ENCODE measurements at places on chromosomes 1 and 21. TPM values are rescaled to one million over a fixed set of nuclear protein-coding genes. Genes with fewer than 3 reads are reported as not detected.

DNA sequence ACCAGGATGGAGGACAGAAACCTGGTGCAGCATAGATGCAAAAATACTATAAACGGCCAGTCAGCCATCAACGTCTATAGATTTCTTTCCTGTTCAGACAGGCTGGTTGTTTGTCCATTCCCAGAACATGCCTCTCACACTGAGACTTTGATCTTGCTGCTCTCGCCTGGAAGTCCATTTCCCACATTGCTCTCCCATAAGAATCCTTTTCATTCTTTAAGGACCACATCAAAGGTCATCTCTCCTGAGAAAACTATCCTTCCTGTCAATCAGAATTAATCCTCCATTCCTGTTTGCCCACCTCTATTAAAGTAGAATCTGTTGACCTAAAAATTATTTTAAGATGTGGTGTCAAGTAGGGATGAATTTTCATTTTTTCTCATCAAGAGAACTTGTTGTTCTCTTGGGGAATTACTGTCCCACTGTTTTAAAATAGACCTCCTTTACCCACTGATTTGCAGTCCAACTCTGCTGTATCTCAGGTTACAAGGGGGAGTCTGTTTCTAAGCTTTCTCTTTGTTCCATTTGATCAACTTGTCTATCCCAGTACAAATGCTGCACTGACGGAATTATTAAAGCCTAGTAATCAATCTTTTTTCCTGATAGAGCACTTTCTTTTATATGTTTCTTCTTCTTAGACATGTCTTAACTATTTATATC is 172.7 kb downstream of the PATJ start:
- no peak overlapping the region for H3K27ac ChIP-seq
- H3K36me3 ChIP-seq, result no peaks in the 10 kb centered on the region
- H3K4me1 ChIP-seq, result peaks cover 5% of the 10 kb centered on the region
- no peak overlapping the region for H3K4me3 ChIP-seq
- no peaks in the 10 kb centered on the region for H3K27me3 ChIP-seq

DNA sequence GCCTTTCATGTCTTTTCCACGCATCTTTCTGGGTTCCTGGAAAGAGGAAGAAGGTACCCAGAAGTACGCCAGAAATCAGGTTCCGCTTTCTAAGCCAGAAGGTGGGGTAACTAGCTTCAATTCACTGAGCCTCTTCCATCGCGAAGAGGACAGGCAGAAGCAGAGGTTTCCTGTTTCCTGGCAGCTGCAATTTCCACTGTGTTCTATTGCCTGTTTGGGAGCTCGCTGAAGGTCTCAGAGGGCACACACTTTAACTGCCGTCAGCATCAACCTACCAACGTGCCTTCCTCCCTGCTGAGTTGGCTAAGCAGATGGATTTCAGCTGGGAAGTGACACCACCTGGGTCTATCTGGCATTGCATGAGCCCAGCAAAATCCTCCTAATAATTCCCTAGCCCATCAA is 10.0 kb downstream of the NCF2 start:
- H3K27ac ChIP-seq, result no peak overlapping the region
- H3K36me3 ChIP-seq, result no peaks in the 10 kb centered on the region
- DNase-seq, result no peak
- H3K4me3 ChIP-seq, result no peak overlapping the region

DNA sequence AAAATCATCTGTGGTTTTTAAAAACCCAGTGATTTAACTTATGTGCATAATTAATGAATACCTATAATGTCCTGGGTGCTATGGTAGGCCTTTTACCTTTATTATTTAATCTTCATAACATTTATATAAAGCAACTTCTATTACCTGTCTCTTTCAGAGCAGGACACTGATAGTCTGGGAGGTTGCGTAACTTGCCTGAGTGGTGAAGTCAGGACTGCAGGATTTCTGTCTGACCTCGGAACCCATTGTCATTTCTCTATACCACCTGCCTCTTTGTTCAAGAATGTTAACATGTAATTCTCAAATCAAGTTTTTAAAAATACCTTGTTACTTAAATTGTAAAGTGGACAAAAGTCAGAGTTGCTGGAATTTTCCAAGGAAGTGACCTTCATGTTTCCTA is 41.0 kb upstream of the BACH1 start:
- no peak for DNase-seq
- H3K4me1 ChIP-seq, result no peaks in the 10 kb centered on the region
- H3K27ac ChIP-seq, result no peak overlapping the region
- no peaks in the 10 kb centered on the region for H3K27me3 ChIP-seq

- no peak overlapping the region for H3K4me3 ChIP-seq
- H3K27me3 ChIP-seq, result peaks cover 5% of the 10 kb centered on the region
- DNase-seq, result no peak
- H3K36me3 ChIP-seq, result no peaks in the 10 kb centered on the region
Observed at GRCh38 chr1:67589519-67590233, 95.3 kb upstream of the GADD45A start.

GRCh38 chr1:40921981-40922677 is 57.4 kb upstream of the CTPS1 start:
- no peaks in the 10 kb centered on the region for H3K36me3 ChIP-seq
- no peak overlapping the region for H3K4me3 ChIP-seq
- H3K4me1 ChIP-seq, result peaks cover 5% of the 10 kb centered on the region
- H3K27me3 ChIP-seq, result no peaks in the 10 kb centered on the region
- DNase-seq, result no peak
- H3K27ac ChIP-seq, result no peak overlapping the region

The KCNH1 gene
- total RNA-seq, result 7.8 TPM

- H3K27me3 ChIP-seq, result no peaks in the 10 kb centered on the region
- no peaks in the 10 kb centered on the region for H3K36me3 ChIP-seq
- H3K4me3 ChIP-seq, result no peak overlapping the region
- peaks cover 3% of the 10 kb centered on the region for H3K4me1 ChIP-seq
Observed at GRCh38 chr1:14500041-14500440, 98.4 kb upstream of the KAZN start.

The FAM167B gene
- total RNA-seq, result 2.5 TPM

DNA sequence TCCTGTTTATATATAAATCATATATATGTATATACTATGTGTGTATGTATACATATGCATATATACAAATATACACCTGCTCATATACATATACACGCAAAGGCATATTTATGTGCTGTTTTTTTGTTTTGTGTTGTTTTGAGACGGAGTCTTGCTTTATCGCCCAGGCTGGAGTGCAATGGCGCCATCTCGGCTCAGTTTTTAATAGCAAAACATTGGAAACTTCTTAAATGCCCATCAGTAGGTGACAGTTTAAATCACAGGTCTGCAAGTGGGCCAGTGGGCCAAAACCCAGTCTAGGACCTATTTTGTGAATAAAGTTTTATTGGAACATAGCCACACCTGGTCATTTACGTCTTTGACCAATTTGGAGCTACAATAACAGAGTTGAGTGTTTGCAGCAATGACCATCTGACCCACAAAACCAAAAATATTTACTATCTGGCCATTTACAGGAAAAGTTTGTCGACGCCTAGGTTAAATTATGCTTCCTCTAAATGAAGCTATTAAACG is 132.3 kb downstream of the TOMM20 start:
- peaks cover 2% of the 10 kb centered on the region for H3K36me3 ChIP-seq
- peaks cover 5% of the 10 kb centered on the region for H3K27me3 ChIP-seq
- peaks cover 5% of the 10 kb centered on the region for H3K4me1 ChIP-seq
- H3K4me3 ChIP-seq, result no peak overlapping the region
- H3K27ac ChIP-seq, result no peak overlapping the region

DNA sequence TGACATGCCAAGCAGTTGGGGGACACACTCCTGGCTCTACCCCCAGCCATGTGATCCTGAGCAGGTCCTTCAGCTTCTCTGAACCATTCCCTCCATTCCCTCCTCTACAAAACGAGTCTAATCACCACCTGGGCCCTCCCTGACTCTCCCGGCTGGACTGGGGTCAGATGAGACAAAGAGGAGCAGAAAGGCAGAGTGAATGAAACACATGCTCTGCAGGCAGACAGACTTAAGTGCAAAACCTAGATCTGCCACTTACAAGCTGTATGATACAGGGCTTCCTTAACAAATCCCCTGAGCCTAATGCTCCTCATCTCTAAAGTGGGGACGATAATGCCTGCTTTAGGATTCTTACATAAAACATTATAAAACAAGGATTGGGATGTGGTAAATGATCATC is 17.3 kb downstream of the RIMS3 start:
- peaks cover 26% of the 10 kb centered on the region for H3K4me1 ChIP-seq
- H3K36me3 ChIP-seq, result no peaks in the 10 kb centered on the region
- H3K4me3 ChIP-seq, result peak overlapping the region; percentile 67
- H3K27me3 ChIP-seq, result peaks cover 3% of the 10 kb centered on the region

The RASAL2 gene
- total RNA-seq, result 12.4 TPM

DNA sequence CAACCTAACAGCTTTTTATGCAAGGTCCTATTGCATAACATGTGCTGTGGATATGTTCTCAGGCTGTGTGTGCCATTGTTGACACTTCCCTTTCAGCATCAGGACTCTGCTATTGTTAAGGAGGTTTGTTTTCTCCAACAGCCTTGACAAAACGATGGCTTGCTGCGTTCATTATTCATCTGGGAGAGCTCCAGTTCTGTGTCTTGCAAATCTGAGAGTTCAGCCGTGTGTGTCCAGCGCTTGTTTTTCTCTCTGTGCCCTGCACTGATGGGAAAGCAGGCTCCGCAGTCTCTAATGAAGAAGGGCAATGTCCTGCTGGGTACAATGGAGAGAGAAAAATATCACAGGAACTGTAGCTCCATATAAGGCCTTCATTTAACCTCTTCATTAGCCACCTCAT is 63.7 kb downstream of the CLDN17 start:
- H3K27ac ChIP-seq, result no peak overlapping the region
- H3K27me3 ChIP-seq, result no peaks in the 10 kb centered on the region
- H3K36me3 ChIP-seq, result no peaks in the 10 kb centered on the region
- no peak overlapping the region for H3K4me3 ChIP-seq
- H3K4me1 ChIP-seq, result no peaks in the 10 kb centered on the region

GRCh38 chr1:11364170-11364569 is 91.2 kb downstream of the UBIAD1 start:
- H3K27ac ChIP-seq, result no peak overlapping the region
- peaks cover 20% of the 10 kb centered on the region for H3K4me1 ChIP-seq
- peaks cover 14% of the 10 kb centered on the region for H3K27me3 ChIP-seq

- H3K4me1 ChIP-seq, result peaks cover 32% of the 10 kb centered on the region
- H3K27ac ChIP-seq, result peak overlapping the region; percentile 80
- H3K36me3 ChIP-seq, result no peaks in the 10 kb centered on the region
- H3K27me3 ChIP-seq, result peaks cover 2% of the 10 kb centered on the region
- peak overlapping the region; percentile 72 for H3K4me3 ChIP-seq
Observed at GRCh38 chr1:37255868-37256267, 218.5 kb upstream of the ZC3H12A start.

DNA sequence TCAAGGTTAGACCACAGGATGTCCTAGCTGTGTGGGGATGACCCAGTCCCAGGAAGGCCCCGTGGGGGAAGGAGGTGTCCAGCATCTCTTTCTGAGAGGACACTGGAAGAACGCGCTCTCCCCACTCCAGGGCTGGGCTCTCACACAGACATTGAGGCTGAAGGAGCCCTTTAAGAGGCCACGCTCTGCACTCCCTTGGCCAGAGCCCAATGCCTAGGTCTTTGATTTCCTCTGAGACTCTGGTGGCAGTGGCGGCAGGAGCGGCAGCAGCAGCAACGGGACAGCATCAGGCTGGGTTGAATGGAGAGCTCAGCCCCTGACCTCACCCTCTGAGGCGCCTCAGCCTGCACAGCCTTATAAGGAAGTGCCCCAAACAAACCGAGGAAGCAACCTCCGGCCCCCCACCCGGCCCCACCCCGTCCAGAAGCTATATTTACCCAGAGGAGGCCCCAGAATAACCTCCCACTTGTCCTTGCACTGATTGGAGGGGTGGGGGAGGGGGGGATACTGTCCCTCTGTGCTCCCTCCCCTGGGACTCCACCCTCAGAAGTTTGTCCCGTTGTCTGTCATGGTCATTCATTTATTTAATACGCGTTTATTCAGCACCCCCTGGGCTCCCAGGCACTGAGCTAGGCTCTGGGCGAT is 12.3 kb downstream of the NES start:
- H3K4me1 ChIP-seq, result peaks cover 54% of the 10 kb centered on the region
- H3K27ac ChIP-seq, result peak overlapping the region; percentile 83
- peak overlapping the region; percentile 65 for H3K4me3 ChIP-seq
- no peak for DNase-seq

GRCh38 chr1:232435729-232436128 is 194.2 kb downstream of the SIPA1L2 start:
- H3K4me3 ChIP-seq, result no peak overlapping the region
- peaks cover 2% of the 10 kb centered on the region for H3K27me3 ChIP-seq
- peak overlapping the region; percentile 12 for H3K27ac ChIP-seq
- H3K4me1 ChIP-seq, result peaks cover 9% of the 10 kb centered on the region

DNA sequence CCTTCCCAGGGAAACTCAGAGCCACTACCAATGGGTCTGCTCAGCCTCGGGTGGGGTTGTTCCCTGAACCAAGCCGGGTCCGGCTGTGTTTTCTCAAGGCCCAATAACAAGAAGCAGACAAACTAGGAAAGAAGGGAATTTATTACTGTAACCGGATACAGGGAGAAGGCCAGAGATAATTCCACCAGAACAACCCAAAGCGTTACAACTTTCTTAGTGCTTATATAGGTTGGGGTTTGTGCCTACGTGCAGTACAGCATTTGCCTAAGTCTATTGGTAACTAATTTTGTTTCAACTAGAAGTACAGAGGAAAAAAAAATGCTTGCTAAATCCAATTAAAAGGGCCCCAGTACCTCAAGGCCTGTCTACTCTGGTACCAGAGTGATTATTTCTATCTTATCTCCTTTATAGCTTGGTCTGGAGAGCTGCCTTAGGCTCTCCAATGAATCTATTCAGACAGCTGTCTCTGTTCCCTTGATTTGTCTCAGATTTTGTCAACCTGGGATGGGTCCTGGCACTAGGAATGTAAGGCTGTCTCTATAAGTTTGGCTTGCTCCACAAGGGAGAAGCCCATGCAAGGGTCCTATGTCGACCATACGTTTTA is 57.3 kb upstream of the CCDC190 start:
- H3K27me3 ChIP-seq, result no peaks in the 10 kb centered on the region
- peaks cover 7% of the 10 kb centered on the region for H3K4me1 ChIP-seq
- no peak overlapping the region for H3K27ac ChIP-seq
- no peak for DNase-seq
- H3K36me3 ChIP-seq, result no peaks in the 10 kb centered on the region

DNA sequence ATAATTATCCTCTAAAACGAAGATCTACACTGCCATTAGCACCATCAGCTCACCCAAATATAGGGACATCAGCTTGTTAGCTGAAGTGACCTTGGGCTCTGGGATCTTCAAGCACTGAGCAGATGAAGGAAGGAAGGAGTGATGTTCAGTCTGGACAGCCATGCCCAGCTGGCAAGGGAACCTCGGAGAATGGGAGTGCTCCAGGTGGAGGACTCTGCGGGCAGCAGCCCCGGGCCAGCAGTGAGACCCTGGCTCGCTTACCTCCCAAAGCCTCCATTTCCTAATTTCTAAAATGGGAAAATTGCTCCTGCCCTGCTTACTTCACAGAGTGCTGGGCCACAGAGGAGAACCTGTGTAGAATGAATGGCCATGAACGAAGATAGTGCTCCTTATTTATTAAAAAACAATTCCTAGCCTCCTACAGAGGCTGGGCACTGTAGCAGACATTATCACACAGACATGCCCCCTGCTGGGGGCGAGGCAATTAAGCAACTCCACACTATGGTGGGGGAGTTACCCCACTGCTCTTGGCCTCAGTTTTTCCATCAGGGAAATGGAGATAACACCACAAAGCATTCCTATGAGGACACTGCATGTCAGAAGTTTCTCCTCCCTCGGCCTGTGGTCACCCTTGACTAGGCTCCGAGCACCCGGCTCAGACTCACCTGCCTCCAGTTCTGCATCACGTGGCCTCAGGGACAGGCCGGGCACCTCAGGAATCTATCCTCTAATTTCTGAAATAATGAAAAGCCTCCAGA is 117.6 kb downstream of the KCNN3 start:
- H3K4me3 ChIP-seq, result no peak overlapping the region
- peaks cover 52% of the 10 kb centered on the region for H3K4me1 ChIP-seq
- H3K36me3 ChIP-seq, result no peaks in the 10 kb centered on the region
- no peak for DNase-seq
- peak overlapping the region; percentile 96 for H3K27ac ChIP-seq
- peaks cover 15% of the 10 kb centered on the region for H3K27me3 ChIP-seq

GRCh38 chr1:246608616-246609376 is 42.5 kb downstream of the CNST start:
- no peak overlapping the region for H3K27ac ChIP-seq
- H3K27me3 ChIP-seq, result no peaks in the 10 kb centered on the region
- H3K4me1 ChIP-seq, result no peaks in the 10 kb centered on the region
- no peak for DNase-seq

Measured in glutamatergic neuron (in vitro differentiated cells).